ENCODE measurements at places on chromosomes 4 and X.

DNA sequence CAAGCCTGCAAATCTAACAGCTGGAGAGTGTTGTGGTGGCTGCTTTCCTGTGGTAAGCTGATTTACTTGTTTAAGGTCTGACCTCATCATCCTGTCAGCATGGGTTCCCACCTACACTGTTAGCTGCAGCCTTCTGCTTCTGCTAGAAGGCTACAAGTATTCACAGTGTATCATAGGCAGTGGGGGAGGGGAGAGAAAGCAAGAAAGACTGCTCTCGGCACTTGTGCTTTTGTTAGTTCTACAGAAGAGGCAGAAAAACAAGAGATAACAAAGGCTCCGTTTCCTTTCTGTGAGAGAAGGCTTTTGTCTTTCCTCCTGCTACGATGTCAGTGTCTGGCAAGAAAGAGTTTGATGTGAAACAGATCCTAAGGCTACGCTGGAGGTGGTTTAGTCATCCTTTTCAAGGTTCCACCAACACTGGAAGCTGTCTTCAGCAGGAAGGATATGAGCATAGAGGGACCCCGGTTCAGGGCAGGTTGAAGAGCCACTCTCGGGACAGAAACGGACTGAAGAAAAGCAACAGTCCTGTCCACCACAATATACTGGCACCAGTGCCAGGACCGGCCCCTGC is at the start of gene KLHL4:
KLHL4 (plus strand) TSS at position 232 of the 571 bp plus-strand sequence; CDS start at position 324, 92 bp downstream.
- no peak for DNase-seq

- no peak for DNase-seq
Measured at GRCh38 chr4:71487344-71487920, 148.6 kb downstream of the SLC4A4 start.

- no peak for DNase-seq
Measured at GRCh38 chr4:161991811-161992210, 172.0 kb downstream of the FSTL5 start.

- DNase-seq = no peak
Measured at GRCh38 chr4:61468024-61468720, 268.0 kb downstream of the ADGRL3 start.

Data from AG10803 (cell line).